ENCODE measurements at places on chromosomes 2 and 18.

DNA sequence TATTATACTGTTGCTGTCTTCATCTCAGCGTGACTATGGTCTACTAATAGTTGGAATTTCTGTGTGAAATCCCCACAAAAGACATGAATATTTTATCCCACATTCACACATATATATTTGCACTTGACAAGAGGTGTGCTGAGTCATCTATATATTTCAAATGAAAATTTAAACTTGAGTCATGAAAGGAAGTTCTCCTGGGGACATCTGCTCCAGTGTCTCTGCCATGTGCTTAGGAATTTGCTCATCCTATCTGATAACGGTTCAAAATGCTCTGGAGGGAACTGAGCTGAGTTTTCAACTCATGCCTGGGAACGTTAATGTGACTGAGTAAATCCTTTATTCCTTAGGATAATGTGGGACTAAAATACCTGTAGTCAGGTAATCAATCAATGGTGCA, 326.2 kb upstream of the MEX3C start:
- DNase-seq, result no peak

DNA sequence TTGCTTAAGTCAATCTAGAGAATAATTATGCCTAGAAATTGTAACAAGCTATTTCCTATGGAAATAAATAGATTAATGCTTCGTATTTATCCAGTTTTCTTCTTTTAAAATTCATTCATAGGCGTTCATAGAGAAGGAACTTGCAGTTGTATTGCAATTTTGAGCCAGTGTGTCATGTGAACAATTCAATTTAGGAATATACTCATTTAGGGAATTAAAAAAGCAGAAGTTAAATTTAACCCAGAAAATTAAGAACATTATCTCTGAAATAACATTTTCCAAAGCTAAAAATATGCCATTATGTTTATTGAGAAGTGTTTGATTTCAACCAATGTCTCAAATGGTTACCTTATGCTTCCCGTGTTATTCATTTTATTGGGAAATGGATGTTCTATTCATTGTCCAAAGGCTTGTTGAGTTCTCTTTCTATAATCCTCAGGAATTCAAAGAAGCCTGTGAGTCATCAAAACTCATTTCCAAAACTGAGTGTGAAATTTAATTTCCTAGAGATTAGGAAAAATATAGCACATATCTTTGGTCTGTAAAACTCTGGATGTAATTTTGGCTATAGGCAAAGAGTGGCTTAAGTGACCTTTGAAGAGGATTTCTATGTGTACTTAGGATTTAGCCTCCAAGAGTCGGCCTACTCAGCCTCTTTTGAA, 99.7 kb downstream of the SLC8A1 start:
- DNase-seq, result no peak

DNA sequence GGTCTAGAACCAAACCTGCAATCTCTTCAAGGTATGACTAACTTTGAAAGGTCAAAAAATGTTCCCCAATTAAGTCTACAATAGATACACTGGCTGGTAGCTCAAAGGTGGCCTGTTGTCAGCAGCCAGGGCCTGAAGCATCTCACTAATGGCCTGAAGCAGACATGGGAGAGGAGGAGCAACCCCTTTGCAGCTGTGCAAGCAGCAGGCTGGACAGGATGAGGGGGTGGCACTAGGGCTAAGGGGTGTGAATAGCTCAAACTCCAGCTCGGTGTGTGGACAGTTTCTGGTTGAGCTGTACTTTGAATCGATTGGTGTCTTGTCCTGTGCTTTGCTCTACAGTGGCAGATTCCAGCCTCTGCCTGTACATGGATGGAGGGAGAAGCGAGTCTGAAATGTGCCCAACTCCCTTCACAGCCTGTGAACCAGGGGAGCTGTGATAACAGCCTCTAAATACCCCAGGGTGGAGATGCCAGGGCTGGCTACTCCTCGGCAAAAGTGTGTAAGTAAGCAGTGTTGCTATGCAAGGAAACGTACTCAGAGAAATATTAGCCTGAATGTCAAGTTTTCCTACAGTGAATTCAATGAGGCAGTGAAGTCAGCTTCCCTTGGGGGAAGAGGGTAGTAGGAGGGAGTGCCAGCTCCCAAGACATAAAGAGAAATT, 34.7 kb upstream of the DTNB start:
- DNase-seq, result no peak

GRCh38 chr18:8857806-8858205, 152.4 kb downstream of the MTCL1 start:
- no peak for DNase-seq

GRCh38 chr2:215879977-215880940, 133.1 kb downstream of the MREG start:
- no peak for DNase-seq

- DNase-seq, result no peak
Observed at GRCh38 chr18:79825913-79826312, 28.2 kb downstream of the KCNG2 start.

GRCh38 chr2:460861-461260, 173.0 kb upstream of the ALKAL2 start:
- DNase-seq, result no peak

DNA sequence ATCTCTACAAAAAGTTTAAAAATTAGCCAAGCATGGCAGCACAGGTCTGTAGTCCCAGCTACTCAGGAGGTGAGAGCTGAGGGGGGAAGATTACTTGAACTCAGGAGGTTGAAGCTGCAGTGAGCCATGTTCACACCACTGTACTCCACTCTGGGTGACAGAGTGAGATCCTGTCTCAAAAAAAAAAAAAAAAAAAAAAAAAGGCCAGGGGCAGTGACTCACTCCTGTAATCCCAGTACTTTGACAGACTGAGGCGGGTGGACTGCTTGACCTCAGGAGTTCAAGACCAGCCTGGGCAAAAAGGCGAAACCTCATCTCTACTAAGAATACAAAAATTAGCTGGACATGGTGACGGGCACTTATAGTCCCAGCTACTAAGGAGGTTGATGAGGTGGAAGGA, 37.0 kb downstream of the PUM2 start:
- no peak for DNase-seq

GRCh38 chr2:84631047-84631446, 114.7 kb downstream of the DNAH6 start:
- DNase-seq, result no peak

GRCh38 chr18:44541781-44542180, 138.9 kb upstream of the SETBP1 start:
- DNase-seq, result no peak

- no peak for DNase-seq
Observed at GRCh38 chr2:30789670-30790210, 17.5 kb downstream of the CAPN13 start.

- DNase-seq, result no peak
Observed at GRCh38 chr18:79379931-79380815, 15.6 kb upstream of the NFATC1 start.

GRCh38 chr2:200394045-200394444, 87.6 kb downstream of the SPATS2L start:
- no peak for DNase-seq

GRCh38 chr2:71426721-71427120, 26.6 kb upstream of the DYSF start:
- no peak for DNase-seq

DNA sequence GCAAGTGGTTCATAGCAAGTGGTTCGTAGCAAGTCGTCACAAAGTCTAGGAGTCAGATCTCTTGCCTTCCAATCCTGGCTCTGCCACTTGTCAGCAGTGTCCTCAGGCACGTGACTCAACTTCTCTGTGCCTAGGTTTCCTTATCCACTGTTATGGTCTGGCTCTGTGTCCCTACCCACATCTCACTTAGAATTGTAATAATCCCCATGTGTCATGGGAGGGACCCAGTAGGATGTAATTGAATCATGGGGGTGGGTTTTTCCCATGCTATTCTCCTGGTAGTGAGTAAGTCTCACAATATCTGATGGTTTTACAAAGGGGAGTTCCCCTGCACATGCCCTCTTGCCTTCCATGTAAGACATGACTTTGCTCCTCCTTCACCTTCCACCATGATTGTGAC, 51.8 kb upstream of the AP1S3 start:
- DNase-seq, result no peak

GRCh38 chr2:88334418-88334817, 118.1 kb downstream of the FOXI3 start:
- DNase-seq, result no peak

DNA sequence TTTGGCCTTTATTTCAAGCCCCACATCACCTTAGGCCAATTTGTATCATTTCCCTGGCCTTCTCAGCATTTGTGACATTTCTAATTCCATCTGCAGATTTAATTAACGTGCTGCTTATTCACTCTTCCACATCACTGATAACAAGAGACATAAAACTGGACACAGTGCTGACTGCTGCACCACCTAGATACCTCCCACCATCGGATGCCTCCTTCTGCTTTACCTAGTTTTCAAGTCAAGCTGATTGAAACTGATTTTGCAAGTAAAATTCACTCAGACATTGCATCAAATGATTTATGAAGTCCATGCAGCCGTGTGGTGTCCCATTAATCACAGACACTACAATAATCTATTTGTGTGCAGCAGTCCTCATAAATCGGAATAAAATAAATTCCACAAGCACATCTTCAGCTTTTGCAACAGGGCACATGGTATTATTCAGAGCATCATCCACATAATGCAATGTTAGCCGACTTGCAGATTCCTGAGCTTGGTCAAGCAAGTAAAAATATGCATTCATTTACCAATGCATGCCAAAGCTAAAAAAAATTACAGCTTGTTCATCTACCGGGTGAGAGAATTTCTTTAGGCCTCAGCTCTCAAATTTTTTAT, 15.9 kb upstream of the CRIM1 start:
- no peak for DNase-seq

DNA sequence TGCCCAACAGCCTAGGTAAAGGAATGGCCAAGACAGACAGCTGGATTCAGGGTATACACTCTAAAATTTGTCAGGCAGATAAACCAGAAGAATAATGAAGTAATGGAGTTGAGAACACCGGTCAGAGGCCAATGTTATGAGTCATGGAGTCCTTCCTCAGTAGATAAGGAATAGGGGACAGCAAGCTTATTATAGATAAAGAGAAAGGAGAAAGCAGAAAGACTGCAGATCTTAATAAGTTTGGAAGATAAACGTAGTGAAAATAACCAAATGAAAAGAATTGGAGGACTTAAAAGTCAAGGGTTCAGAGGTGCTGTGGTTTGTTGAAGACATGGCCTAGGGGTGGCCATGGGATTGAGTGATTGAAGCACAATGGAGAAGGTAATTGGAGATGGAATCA, 63.5 kb upstream of the NFE2L2 start:
- DNase-seq, result no peak

DNA sequence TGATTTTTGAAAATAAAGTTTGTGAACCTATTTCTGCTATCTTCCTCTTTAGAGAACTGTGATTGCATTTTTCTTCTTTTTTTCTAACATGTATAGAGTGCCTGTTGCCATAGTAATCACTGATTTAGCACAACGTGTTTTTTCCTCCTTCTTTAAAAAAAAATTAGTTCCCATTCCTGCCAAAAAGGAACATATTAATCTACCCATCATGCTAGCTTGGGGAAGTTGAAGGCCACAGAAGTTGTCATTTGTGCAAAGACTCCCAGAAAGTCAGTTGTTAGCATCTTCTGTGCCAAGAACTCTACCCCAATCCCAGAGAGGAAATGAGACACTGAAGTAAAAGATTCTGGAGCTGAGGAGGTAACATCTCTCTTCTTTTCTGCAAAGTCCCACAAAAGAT, 57.3 kb downstream of the SLC8A1 start:
- no peak for DNase-seq

DNA sequence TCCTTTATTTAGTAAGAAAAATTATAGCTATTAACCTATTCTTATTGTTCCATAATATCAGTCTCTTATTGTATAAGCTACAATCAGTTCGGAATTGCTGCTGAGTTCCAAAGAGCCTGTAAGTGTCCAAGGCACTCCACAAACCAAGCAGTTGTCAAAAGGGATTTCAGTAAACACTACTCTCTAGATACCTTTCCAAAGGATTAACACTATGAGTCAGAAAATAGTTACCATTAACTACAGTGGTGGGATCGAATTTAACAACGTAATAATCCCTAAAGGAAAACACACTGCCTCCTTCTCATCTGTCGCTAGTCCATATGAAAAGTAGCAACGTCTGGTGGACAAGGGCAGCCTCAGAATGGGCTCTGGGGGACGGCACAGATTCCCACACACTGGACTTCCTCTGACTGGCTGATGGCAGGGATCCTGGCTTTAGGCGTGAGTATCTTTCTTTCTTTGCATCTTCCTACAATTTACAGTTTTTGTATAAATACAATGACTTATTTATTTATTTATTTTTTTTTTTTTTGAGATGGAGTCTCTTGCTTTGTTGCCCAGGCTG, 8.8 kb downstream of the TGFBRAP1 start:
- no peak for DNase-seq

DNA sequence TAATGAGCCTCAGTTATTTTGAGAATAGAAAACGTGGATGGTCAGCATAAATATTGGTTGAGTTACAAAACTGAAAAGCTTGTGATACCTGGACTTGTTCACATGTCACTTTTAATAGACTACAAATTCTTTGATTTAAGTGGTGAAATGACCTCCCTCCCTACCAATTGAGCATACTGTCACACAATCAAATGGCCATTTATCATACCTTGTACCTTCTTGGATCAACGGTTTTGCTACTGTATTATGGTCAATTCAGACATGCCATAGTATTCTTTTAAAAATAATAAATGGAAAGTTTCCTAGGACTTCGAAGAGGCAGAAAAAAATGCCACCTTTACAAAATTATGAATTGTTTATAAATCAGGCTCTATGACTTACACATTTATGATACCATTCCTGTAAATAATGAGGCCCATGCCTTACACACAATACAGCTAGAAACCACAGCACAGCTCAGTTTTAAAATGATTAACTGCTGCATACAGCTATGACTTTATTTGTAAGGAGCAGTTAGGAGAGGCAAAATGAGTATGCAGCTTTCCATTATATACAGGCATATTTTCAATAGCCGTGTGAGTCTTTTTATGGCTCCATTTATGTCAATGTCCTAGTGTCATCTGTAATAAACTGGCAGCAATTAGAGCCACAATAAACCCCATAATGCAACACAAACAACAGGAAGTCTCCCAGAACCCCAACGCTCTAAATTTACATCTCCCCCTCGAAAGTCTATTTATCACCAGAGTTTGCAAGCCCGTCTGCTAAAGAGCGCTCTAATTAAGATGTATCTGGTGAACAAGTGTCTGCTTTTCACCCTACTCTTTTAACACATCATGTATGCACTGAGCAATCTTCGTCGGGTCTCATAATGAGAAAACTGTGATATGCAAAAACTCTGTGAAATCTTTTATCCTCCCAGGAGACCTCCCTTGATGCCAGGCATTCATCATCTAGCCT, 176.1 kb downstream of the ZNF521 start:
- no peak for DNase-seq

DNA sequence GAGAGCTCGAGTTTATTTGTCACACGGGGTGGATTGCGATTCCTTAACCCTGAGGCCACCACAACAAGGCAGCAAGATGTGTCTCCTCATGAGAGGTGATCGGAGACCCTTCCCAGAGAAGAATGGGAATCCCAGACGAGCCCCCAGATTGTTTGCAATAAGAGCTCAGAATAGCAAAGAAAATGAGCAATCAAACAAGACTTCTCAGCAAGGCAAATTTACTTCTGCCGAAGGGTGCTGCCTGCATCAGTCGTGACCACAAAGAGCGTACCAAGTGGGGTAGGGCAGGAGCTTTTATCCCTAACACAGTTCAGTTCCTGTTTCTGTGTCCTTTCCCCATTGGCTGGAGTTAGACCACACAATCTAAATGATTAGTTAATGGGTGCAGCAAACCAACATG, 237.5 kb upstream of the SYT4 start:
- DNase-seq, result no peak

Data from GM04503 (cell line).